Left hindlimb (tissue), 1 donor: ENCODE measurements at places on chromosomes 3 and 15.

DNA sequence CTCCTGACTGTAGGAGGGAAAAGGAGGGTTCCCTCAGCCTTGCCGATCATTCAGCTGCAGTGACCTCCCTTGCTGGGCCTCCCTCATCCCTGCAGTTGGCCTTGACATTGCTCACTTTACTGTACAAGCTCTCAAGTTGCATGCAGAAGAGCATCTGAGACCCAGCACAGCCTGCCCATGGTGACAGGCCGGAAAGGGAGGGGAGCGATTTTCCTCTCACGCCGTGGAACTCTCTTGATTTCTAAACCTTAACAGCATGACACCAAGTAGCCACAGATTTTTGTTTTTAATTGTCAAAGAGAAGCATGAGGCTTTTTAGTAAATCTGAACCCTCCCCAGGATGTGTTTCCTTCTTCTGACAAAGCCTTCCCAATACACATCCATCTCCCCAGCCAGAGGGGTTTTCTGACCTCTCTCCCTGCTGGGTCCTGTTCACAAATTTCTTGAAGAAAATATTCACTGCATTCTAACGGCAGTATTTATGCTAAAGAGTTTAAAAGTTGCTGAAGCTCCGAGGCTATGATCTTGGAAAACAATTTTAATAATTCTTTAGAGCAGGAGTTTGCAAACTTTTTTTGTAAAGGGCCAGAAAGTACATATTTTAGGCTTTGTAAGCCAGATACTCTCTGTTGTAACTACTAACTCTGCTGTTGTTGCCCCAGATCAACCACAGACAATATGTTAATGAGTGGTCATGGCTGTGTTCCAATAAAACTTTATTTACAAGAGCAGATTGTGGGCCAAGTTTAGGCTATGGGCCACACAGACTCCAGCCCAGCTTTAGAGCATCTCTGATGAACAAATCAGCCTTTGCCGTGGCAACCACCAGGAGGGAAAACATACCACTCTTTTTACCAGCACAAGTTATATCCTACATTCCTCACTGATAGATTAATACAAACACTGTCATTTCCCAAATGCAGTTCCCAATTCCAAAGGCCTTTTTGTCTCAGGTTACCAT is 34.8 kb downstream of the LMCD1 start:
- DNase-seq: no peak

GRCh38 chr15:48352474-48353072 is 21.3 kb downstream of the DUT start:
- no peak for DNase-seq

GRCh38 chr15:66849393-66849745 is 147.3 kb downstream of the SMAD6 start:
- no peak for DNase-seq

DNA sequence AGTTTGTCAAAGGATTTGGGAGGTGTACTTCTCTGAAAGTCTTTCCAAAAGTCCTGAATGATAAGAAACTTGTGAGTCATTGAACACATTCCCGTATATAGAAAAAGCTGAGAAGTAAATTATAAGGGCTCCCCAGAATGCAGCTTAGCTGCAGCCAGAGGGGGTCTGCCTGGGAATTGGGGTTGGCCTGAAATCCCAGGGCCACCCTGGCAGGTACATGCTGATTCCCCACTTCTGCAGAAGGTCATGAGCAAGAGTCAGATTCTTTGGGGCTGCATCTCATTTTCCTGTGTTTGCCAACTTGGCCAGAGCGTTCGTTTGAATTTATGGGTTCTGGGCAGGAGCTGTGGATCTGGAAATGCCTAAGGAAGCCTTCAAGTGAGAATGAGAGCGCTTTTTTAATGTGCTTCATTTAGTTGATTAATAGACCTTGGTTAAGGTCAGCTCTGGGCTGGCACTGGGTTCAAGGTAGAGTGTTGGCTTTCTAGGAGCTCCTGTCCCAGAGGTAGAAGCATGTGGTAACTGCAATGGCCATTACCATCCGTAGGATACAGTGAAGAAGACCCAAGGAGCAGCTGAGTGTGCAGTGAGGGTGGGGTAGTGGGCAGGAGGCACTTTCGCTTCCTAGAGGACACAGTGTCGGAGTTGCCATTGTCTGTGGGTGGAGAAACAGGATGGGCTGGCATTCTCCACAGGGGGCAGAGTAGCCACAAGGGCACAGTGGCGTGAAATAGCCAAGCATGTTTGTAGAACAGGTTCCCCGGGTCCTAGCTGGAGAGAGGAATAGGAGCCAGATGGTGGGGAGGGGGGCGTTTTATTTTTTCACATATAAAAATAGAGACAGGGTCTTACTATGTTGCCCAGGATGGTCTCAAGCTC is 3.2 kb downstream of the SLC6A6 start:
- DNase-seq: no peak

DNA sequence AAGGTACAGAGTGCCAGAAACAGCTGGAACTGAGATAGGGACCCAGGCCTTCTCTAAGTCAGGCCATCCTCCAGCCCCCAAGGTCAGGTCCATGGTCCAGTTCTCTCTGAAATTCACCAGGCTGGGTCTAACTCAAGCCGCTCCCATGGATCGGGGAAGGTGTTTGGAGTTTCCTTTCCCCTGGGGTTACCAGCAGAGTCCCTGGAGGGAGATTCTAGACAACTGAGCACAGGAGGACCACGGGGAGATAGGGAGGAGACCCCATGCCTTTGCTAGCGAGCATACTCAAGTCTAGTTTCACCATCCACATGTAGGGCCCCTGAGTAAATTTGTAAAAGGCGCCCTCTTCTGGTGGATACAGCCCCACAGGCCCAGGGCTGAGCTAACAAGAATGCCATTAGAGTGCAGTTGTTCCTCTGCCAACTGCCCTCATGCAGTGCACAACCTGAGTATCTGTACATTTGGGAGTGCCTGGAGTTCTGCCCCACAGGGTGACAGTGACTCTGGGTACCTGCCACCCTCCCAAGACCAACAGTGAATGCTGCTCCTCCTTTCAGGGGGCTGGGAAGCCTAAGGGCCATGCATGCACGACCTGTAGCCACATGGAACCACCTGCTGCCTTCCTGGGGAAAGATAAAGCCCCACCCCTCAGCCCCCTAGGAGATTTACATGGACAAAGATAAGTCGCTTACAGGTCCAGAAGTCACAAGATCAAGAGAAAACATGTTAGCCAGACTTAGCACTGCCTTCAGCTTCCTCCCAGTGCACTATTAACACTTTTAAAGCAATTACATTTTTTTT is 89.0 kb downstream of the IQSEC1 start:
- peak; percentile 74 for DNase-seq

DNA sequence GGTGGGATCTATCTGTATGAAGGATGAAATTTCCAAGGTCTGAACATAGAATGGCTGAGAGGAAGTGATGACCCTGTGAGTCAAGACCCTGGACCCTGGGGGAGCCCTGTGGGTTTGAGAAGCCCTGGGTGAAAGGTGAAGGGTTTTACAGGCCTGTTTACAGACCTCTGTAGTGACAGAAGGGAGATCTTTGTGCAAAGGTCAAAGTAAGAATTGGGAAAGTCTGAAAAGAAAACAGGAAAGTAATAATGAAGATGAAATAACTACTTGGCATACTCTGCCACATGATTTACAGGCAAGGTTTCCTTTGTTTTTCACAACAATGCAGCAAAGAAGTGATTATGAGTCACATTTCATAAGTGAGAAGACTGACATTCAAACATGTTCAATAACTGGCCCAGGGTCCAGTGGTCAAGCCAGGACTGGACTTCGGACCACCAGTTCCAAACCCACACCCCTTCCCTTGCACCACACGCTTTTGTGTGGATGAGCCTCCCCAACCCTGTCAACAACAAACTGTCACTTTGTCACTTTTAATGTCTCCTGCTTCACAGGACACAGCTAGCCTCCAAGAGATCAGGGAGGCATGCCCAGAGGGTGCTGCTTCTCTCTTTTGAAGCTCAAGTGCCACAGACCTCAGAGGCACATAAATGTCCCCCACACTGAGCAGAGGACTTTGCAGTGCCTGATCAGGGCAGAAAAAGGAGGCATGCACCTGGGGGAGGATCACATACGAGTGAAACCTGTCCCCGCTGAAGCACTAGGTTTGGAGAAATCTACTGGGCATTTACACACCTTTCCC is 21.5 kb downstream of the CD86 start:
- no peak for DNase-seq

DNA sequence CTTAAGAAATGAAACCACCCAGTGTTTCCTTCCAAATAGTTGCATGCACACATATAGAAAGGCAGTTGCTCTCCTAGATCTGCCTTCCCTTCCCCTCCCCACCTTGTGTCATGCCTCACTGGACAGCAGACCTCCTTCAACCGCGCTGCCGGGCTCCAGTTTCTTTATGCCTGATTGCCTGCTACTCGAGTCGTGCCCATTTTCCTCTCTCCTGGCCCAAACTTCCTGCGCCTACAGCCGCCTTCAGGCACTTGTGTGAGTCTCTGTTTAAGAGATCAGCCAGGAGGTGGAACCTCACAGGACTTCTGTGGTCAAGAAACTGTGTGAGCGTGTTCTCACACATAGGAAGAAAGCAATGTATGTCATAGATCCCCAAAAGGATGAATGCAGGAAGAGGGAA is 8.8 kb upstream of the FAM107A start:
- no peak for DNase-seq
